ENCODE measurements at places on chromosomes 12 and 14. TPM values are rescaled to one million over a fixed set of nuclear protein-coding genes. Genes with fewer than 3 reads are reported as not detected.

SLC38A4 gene
- 37.1 TPM for total RNA-seq

DNA sequence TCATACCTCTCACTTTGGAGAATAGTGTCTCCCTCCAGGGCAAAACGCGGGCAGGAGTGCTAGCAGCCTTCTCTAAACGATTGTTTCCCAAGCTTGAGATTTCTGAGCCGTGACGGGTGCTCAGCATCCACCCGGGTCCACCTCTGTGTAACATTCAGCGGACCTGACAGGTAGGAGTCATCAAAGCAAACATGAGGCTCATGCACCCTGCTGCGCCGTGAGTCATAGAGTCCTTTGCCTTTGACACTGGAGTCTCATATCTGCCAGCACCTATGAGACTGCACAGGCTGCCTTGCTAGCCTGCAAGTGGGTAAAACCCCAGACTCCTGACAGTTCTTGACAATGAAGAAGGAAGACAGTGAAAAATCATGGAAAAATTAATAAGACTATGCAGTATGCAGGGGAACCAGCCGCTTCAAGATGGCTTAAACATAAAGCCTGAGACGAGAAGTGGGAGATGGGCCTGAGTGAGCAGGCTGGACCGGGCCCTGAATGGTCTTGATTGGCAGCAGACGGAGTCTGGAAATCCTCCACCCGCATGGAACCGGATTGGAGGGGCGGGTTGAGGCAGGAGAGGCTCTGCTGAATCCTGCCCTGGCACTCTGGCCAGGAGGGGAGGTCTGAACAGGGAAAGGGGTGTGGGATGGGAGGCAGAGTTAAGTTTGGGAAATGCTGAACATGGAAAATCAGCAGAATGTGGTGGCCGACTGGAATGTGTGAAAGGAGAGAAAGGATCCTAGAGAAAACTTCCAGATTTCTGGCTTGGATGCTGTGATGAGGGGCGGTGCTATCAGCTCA is 54.2 kb downstream of the LGMN start:
- DNase-seq: no peak

KRT85 gene
- total RNA-seq: not detected

GRCh38 chr14:22870811-22871223 is 723 bp upstream of the LRP10 start:
- no peak for DNase-seq

- DNase-seq: no peak
Observed at GRCh38 chr14:64053694-64054669, 201.2 kb downstream of the SYNE2 start.

CLEC4C gene
- not detected for total RNA-seq

DNA sequence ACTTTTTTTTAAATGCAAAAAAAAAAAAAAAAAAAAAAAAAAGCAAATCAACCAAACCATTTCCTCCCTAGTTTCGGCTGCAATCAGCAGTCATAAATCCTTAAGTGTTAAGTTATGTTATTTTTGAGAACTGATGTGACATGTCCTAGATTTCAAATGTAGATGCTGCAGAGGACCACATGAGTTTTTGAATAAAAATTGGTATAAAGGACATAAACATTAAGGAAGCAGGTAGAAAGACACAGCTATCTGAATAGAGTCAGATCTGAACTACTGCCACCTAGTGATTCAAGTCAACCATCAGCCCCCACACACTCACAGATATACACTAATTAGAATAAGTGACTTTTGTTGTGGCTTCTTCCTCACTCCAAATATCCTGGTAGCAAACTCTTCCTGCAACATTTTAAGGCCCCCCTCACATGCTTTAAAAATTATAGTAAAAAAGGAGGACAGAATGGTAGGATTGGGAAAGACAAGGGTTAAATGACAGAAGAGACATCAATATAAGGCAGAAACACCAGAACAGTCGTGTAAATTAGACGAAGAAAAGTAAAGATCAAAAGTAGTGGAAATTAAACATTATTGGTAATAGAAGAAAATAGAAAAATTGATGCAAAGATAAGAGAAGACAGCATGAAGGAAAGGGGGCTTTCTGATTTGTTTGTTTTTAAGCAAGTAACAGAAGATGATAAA is 394.5 kb upstream of the ATP2B1 start:
- no peak for DNase-seq

DNA sequence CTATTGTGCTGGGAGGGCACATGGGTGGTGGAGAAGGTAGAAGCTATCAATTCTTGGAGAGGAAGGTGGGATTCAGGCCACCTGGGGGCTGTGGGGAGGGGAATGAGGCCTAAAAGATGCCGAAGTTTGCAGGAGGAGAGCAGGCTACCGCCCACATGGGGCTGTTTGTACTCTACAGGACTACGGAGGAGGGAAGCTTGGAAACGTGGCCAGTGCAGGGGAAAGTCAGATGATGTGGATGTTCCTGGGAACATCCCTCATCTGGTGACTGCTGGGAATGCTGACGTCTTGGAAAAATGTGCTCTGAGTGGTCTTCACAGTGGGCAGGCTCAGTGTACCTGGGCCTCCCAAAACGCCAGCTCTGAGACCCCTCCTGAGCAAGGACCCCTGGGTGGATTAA is 78.5 kb downstream of the TNFAIP2 start:
- no peak for DNase-seq

DNA sequence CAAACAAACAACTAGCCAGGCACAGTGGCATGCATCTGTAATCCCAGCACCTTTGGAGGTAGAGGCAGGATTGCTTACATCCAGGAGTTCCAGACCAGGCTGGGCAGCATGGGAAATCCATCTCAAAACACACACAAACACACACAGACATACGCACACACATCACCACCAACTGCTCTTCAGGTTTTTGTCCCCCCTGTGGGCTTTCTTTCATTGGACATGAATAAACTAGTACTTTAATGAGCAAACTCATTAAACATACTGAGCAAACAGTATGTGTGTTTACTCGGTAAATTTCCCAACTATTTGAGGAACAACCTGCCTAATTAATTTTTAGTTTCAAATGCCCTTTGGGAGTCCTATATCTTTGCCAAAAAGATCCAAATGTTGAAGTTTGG is 10.1 kb upstream of the RASSF3 start:
- DNase-seq: no peak

CPNE6 gene
- 1.5 TPM for total RNA-seq

GRCh38 chr12:91460469-91460868 is 277.9 kb upstream of the DCN start:
- no peak for DNase-seq

GRCh38 chr14:104271391-104271790 is 133.0 kb downstream of the KIF26A start:
- DNase-seq: no peak
